ENCODE measurements at places on chromosomes 1 and 21.

GRCh38 chr1:35576061-35576765 lies 3.1 kb downstream of the TFAP2E start:
- DNase-seq = no peak

DNA sequence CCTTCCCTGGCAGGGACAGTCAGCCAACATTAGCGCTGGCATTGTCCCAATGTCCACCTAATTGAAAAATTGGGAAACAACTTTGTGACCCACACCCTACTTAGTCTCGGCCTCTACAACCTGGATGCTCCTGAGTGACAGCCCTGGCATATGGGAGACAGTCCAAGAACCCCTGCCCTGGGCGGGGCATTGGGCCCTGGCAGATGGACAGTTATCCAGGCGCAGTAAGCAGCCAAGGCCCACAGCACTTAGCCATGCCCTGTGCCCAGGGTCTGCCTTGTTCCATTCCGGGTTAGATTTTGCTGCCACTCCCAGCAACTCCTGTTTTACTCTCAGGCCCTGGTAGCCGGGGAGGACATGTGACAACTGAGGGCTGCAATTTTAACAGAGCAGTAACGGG lies 50.3 kb downstream of the NFASC start:
- no peak for DNase-seq

GRCh38 chr1:3695326-3696217 lies 43.3 kb downstream of the TP73 start:
- peak; percentile 95 for DNase-seq

GRCh38 chr1:103254691-103255090 lies 146.4 kb upstream of the COL11A1 start:
- no peak for DNase-seq

DNA sequence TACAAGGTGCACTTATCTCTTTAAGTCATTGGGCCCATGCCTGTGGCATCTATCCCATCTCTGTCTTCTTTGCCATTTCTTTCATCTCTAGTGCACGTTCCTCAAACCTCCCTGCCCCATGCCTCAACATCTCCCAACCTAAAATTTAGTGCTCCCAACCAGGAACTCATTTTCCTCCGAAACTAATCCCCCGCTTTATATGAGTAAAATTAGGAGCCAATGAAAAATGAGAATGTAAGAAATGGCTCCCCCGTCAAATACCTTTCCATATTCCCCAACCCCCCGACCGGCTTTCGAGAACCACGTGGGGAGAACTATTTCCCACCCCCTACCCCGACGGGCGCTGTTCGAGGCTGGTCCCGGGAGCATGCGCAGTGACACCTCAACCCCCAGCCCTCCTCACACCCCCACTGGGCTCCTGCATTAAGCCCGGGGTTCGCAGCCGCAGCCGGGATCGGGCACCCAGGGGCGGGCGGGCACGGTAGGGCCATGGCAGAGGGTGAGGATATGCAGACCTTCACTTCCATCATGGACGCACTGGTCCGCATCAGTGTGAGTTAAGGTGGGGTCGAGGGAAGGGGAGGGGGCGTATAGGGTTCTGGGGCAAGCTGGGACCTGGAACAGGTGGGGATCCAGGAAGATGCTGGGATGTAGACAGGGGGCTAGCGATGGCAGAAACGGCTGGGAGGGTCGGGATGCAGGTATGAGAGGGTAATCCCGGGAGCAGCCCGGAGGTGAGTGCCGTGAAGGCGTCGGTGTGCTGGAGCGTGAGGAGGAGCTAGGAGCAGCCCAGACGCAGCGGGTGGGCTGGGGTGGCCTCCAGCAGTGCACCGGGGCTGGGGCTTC lies at the start of gene TRIM46:
TSS of gene TRIM46 (plus strand) at position 372 of the 846 bp plus-strand sequence. CDS start at position 490, 118 bp downstream.
- DNase-seq = peak; percentile 32

DNA sequence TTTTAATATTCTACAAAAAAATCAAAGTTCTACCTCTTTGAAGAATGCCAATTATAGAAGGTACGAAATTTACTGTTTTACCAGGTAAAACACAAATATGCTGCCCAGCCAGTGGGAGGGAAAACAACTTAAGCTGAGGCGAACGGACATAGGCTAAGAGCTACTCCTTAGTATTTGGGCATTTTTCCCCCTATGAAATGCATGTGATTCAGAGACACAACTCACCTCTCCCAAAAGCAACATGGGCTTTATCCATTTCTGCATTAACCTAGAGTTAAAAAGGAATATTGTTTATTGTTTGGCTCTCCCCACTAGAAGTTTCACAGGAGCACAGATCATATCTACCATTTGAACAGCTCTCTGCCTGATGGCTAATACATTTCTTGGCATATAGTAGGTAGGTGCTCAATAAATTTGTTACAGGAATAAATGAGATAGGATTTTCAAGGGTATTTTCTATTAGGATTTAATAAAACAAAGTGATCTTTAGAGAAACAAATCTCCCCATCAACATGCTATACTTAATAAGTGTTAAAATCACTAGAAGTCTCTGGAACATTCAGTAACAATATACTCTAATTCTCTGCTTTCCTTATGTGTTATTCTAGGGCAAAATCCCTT lies 2.4 kb upstream of the SORT1 start:
- DNase-seq = no peak

DNA sequence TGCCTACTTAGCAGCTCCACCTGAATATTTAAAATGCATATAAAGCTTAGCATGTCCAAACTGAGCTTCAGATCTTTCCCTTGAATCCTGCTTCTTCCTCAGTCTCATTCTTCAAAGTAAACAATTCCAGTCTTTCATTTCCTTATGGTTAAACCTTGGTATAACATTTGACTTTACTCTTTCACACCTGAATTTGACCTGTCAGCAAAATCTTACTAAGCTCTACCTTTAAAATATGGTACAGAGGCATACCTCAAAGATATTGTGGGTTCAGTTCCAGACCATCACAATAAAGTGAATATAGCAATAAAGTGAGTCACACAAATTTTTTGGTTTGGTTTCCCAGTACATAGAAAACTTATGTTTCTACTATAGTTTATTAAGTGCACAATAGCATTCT lies 42.5 kb upstream of the RNF11 start:
- DNase-seq = no peak

GRCh38 chr1:212591922-212592321 lies 16.6 kb upstream of the ATF3 start:
- DNase-seq = no peak

DNA sequence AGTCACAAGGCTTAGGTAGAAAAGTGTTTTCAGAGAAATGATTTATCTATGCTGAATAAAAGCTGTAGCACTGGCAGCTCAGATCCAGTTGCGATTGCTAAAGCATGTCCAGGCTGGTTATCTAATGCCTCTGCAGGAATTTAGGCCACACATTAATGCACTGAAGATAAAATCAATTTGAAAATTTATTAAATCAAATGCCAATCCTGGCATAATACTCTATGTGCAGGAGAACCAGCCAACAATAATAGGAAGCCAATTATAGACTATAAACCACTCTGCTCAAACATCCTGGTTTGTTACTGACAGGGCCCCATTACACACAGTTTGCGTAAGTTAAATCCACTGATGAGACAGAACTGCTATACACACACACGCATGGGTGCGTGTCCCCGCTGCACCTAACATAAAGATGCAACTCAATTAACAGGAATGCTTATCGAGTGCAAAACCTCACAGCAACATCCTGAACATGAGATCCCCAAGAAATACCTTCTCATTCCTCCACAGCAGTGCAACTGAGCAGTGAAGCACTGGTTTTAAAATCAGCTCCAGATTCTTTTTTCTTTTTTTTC lies 40.6 kb downstream of the PTP4A2 start:
- no peak for DNase-seq

- no peak for DNase-seq
These were observed 45.8 kb downstream of the NR5A2 start for GRCh38 chr1:200073286-200073637.

- no peak for DNase-seq
These were observed 4.1 kb downstream of the OLFML3 start for GRCh38 chr1:113983391-113983790.

GRCh38 chr1:4626560-4627319 lies 27.7 kb upstream of the AJAP1 start:
- DNase-seq = no peak

DNA sequence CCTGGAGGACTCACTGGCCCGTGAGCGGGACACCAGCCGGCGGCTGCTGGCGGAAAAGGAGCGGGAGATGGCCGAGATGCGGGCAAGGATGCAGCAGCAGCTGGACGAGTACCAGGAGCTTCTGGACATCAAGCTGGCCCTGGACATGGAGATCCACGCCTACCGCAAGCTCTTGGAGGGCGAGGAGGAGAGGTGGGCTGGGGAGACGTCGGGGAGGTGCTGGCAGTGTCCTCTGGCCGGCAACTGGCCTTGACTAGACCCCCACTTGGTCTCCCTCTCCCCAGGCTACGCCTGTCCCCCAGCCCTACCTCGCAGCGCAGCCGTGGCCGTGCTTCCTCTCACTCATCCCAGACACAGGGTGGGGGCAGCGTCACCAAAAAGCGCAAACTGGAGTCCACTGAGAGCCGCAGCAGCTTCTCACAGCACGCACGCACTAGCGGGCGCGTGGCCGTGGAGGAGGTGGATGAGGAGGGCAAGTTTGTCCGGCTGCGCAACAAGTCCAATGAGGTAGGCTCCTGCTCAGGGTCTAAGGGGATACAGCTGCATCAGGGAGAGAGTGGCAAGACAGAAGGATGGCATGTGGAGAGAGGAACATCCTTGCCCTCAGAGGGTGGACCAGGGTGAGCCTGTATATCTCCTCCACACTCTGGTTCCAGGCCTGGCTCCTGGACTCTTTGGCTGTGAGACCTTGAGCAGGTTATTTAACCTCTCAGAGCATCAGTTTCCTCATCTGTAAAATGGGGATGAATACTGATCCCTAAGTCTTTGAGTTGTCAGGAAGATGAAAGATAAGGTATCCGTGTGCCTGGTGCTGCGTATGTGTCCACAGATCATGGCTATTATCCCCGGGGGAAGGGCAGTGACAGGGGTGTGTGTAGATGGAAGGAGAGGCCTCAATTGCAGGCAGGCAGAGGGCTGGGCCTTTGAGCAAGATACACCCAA lies 17.2 kb upstream of the SEMA4A start:
- DNase-seq = no peak

DNA sequence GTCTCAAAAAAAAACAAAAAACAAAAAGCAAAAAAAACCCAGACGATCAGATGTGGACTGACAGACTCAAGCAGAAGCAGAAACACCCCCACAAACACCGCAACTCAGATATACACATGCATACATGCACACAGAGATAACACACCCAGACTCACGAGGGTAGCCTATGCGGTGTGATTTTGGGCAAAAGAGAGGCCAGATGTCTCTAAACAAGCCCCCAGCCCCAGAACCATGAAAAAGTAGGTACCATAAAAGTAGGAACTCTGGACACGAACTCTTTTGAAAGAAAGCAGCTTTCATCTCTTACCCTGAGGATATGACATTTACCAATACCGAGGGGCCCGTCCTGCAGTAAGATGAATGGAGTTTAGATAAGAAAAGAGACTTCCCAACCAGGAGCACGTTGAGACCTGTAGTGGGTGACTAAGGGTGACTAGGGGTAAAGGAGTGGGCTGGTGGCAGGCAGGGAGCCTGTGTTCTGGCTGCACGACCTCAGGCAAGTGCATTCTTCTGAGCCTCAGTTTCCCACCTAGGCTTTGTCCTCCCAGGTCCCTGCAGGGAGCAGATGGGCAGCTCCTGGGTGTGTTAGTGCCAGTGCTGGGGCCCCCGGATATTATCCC lies 1.5 kb upstream of the TINAGL1 start:
- no peak for DNase-seq

DNA sequence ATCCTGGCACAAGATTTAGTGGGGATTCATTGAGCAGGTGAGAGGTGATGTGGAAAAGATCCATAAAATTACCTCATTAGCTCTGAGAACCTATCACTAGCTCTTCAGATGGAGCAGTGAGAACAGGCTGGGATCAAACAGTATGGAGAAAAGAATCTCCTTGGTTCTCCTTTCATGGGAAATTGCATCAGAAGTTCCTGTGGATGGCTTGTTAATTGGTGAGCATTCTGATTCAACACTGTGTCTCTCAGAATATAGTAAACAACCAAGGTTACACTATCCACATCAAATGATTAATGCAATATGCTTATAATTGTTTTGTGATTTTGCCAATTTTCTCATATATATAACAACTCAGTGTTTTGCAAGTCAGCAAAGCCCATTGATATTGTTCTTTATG lies 8.3 kb upstream of the CD55 start:
- DNase-seq = no peak

DNA sequence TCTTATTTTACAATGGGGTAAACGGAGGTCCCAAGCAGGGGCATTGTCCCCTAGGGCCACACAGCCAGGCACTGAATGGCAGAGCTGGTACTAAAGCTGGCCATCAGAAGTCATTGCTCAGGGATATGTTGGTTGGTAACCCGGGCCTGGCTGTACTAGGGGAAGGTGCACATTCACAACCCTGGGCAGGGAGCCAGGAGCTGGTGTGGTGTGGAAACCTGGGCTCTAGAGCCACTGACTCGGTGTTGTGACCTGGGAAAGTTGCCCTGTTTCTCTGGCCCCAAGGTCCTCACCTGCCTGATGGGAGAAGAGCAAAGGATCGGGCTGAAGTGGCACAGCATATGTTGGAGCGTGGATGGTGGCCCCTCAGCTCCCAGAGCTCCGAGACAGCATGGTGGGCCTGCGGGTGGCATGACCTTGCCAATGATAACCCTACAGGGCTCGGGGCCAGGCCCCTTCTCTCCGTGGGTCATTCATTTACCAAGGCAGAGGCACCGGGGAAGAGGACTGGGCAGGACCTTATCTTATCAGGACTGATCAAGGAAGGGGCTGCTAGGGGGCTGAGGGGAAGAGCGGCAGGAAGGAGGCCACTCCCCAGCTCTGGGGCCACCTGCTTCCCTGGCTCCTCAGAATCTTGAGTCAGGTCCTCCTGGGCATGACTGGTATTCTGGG lies 274.1 kb downstream of the TRABD2B start:
- DNase-seq = no peak

DNA sequence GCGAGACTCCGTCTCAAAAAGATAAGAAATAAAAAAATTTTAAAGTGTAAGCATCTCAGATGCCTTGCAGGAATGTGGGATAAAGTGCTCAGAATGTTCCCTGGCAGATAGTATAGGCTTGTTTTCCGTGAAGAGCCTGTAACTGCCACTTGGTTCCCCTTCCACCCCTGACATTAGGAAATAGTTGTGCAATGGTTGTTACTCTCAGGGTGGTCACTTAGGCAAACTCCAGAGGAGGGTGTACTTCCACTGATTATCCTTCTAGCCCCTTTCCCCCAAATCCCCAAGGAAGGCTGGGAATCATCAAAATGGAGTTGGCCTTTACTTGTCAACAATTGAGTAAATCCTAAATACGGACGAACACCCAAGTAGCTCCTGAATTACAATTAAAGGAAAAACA lies 10.4 kb downstream of the RPL11 start:
- DNase-seq = no peak

DNA sequence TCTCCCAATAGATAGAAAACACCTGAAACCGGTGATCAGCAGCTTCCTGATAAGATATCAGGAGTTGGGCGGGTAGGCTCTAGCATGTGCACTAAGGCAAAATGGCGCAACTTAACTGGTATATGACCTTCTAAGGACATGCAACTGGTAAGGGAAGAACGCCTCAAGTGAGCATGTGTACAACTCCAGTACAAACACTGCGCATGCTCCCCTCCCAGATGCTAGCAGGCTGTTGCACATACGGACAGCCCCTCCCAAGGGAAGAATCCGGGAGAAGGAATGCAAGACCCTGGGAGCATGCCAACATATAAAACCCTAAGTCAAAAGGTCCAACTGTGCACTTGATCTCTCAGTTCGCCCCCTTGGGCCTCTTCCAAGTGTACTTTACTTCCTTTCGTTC lies 110.8 kb downstream of the TSEN15 start:
- no peak for DNase-seq

- no peak for DNase-seq
These were observed 50.5 kb upstream of the GPR52 start for GRCh38 chr1:174397261-174397660.
